ENCODE measurements at places on chromosomes 13 and 19.
A peak's percentile ranks its signal among the peaks of the same experiment; 100 is the strongest.

DNA sequence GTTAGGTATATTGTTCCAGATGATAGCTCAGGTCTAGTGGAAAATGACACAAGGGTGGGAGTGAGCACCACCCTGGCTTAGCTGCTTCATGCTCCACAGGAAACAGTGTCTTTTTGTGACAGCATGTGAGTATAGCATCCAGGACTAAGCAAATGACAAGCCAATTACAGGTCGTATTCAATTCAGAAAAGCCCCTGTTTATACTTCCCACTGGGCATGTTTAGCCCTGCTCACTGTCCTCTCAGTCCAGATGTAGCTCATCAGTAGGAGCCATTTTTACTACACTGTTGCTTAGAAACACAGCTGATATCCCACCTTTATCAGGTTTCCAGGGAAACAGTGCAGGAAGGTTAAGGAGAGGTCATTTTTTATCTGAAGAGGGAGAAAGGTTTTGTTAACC is 8.0 kb downstream of the ABHD13 start:
- DNase-seq: no peak

DNA sequence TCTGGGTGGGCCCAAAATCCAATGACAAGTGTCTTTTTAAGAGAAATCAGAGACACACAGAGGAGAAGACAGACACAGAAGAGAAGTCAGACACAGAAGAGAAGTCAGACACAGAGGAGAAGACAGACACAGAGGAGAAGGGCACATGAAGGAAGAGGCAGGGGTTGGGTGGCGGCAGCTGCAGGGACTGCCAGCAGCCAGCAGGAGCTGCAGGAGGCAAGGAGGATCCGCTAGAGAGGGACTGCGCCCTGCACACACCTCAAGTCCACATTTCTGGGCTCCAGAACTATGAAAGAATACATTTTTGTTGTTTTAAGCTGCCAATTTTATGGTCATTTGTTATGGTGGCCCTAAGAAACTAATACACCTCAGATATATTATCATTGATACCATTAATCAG is 140.6 kb downstream of the ZIC5 start:
- DNase-seq: no peak

DNA sequence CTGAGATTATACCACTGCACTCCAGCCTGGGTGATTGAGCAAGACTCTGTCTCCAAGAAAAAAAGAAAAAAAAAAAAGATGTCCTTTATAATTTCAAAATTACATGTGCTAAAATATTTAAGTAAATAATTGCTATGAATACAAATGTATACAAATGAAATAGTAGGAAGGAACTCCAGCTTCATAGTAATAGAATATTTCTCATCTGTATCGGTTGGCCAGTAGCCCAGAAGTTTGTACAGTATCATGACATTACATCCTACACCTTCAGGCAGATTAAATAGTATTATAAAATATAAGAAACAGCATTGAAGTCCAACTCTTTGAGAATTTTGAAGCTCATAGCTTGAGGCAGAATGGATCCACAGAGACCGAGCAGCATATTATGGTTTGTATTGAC is 36.5 kb upstream of the CLDN10 start:
- DNase-seq: no peak

DNA sequence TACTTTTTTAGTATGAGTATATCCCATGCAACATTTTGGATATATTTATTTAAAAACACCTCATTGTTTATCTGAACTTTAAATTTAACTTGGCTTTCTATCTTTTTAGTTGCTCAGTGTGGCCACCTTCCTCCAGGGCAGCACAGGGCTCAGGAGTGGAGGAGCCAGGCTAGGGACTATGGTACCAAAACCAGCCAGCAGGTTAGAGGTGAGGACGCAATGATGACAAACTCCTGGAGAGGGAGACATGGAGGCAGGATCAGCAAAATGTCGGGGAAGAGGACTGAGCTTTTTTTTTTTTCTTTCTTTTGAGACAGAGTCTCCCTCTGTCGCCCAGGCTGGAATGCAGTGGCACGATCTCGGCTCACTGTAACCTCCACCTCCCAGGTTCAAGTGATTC is 29.6 kb upstream of the CALM3 start:
- no peak for DNase-seq

DNA sequence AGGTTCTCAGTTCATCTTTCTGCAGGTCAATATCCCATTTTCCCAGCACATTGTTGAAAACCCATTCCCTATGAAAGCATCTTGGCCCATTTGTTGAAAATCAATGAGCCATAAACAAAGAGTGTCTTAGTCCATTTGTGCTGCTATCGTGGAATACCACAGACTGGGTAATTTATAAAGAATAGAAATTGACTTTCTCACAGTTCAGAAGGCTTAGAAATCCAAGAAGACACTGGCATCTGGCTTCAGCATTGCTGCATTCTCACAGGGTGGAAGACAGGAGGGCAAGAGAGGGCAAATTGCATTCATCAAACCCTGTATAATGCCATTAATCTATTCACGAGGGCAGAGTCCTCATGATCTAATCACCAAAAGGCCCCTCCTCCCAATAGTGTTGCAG is 34.1 kb downstream of the ZNF823 start:
- no peak for DNase-seq

DNA sequence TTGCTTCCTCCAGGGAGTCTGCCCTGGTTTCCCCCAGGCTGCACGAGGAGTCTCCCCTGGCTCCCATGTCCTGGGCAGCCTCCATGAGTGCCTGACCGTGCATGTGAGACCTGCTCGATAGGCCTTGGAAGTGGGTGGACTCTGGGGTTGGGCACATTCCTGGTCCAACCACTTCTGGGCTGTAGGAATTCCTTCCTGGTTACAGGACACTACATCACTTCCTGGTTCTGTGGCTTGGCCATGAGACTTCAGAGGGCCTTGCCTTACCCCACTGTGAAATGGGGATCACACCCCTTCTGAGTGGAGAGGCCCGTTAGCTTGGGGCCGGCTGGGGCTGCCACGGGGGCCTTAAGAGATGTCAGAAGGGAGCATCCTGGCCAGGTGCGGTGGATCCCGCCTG is 4.0 kb upstream of the ZNF628 start:
- DNase-seq: no peak

DNA sequence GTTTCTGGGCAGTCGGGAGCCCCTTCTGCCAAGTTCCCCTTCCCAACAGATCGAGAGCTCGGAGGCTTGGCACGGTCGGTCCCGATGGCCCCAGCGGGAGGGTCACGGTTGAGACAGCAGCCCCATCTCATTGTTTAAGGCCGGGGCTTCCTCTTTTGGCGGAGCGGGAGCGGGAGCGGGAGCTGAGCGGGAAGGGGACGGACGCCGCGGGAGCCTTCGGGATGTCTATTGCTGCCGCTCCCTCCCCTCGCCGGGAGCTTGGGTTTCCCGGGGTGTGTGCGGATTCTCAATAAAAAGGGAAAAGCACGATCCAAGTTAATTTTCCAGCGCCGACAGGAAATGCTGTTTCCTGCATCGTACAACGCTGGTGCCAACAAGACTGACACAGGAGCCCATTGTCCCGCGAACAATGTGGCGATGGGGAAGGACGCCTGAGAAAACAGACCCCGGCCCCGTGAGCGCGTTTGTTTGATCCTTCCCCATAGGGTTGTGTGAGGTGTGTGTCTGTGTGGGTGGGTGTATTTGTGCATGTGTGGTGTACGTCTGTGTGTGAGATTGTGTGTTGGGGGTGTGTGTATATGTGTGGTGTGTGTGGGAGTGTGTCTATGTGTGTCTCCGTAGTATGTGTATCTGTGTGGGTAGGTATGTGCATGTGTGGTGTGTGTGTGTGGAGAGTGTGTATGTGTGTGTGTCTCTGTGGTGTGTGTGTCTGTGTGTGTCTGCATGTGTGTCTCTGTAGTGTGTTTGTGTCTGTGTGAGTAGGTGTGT is 36.3 kb upstream of the FLT1 start:
- DNase-seq: no peak

DNA sequence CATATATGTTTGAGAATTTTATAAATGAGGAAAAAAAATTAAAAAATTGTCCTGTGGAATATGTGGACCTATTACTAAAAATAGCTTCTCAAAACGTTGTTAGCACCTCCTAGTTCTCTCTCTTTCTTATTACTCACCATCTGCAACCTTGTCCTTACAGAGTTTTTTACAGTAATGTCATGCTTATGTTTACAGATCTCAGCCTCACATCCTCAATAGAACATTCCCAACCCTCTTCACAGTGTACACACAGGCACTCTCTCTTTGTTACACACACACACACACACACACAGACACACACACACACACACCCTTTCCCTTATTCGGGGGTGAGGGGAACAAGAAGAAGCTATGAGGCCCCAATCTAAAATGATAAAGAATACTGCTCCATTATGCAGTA is 197.7 kb downstream of the SLITRK6 start:
- DNase-seq: no peak

GRCh38 chr19:47141695-47142094 is 11.1 kb downstream of the SAE1 start:
- no peak for DNase-seq

DNA sequence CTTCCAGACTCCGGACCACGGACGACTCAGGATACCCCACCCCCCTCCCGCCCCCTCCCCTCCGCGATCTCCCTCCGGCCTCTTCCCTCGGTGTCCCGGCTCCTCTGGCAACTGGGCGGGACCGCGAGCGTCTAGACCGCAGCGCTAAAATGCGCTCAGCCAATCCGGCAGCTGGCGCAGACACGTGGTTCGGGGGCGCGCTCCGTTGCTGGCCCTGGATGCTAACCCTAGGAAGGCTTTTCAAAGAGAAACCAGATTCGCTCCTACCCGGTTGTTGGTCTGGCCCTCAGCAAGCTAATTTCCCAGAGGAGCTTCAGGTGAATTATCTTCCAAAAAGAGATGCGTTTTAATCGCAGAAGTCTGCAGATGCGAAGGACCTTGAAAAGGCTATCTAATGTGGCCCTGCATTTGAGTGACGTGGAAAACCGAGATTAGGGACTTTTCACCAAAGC is at the start of gene DZIP1:
Gene DZIP1 (minus strand): TSS at position 106 of the 452 bp plus-strand sequence. CDS start 2,677 bp downstream, outside the sequence.
- DNase-seq: peak; percentile 22

DNA sequence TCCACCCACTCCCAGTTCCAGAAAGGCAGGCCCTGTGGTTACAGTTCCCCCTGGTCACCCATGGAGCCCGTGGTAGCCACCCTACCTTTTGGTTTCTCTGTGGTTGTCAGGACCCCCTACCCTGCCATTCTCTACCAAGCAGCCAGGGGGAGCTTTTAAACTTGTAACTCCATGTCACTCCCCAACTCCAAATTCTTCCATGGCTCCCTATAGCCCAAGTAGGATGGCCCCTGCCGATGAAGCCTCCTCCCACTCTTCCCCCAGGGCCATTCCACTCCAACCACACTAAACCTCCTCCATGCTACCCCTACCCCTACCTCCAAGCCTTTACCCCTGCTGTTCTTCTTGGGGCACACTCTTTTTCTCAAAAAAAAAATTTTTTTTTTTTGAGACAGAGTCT is 2.2 kb downstream of the S1PR2 start:
- no peak for DNase-seq

- DNase-seq: no peak
Measured at GRCh38 chr19:13693889-13694288, 70.4 kb upstream of the MRI1 start.

- DNase-seq: no peak
Measured at GRCh38 chr13:93480553-93481106, 254.0 kb downstream of the GPC6 start.

GRCh38 chr19:45253396-45254027 is 2.4 kb downstream of the MARK4 start:
- no peak for DNase-seq

DNA sequence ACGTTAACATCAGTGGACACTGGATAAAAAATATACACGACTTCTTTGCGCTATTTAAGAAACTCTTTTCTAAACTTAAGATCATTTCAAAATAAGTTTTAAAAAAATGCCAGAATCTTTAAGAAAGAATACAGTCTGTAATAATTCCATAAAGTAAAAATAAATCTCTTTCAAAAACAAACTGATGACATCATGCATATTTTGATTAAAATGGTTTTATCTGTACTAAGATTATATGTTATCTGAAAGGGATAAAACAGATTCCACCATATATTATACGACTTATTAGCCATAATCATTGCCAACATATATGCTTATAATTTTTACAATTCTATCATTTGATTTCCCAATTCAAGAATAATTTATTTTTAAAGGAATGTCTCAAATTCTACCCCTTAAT is 15.3 kb upstream of the ELF1 start:
- DNase-seq: no peak

GRCh38 chr13:29499506-29500165 is 95.9 kb downstream of the SLC7A1 start:
- no peak for DNase-seq

- no peak for DNase-seq
Measured at GRCh38 chr19:8184274-8184673, 24.9 kb upstream of the CERS4 start.

GRCh38 chr13:98923641-98924397 is 54.0 kb downstream of the DOCK9 start:
- DNase-seq: no peak

DNA sequence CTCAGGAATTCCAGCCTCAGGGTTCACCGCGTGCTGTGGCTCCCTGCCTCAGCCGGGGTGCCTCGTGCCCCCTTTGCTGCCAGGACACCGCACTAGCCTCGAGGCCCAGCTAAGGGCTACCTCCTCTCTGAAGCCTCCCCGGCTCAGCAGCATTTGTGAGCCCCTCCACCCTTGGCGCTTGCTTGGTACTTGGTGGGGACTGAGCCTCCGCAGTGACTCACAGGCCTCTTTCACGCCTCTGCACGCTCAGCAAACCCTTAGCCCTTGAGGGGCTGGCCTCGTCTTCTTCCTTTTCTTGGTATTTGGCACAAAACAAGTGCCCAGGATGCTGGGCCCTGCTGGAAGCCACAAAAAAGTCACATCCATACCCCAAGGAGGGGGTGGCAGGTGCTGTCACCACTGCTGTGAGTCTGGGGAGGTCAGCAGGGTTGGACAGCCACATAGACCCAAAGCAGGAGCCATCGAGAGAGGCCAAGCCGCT is 85.4 kb upstream of the TM9SF2 start:
- no peak for DNase-seq

- no peak for DNase-seq
Measured at GRCh38 chr13:45156565-45157361, 36.5 kb downstream of the GTF2F2 start.

GRCh38 chr13:47955836-47956235 is 45.2 kb downstream of the SUCLA2 start:
- no peak for DNase-seq

DNA sequence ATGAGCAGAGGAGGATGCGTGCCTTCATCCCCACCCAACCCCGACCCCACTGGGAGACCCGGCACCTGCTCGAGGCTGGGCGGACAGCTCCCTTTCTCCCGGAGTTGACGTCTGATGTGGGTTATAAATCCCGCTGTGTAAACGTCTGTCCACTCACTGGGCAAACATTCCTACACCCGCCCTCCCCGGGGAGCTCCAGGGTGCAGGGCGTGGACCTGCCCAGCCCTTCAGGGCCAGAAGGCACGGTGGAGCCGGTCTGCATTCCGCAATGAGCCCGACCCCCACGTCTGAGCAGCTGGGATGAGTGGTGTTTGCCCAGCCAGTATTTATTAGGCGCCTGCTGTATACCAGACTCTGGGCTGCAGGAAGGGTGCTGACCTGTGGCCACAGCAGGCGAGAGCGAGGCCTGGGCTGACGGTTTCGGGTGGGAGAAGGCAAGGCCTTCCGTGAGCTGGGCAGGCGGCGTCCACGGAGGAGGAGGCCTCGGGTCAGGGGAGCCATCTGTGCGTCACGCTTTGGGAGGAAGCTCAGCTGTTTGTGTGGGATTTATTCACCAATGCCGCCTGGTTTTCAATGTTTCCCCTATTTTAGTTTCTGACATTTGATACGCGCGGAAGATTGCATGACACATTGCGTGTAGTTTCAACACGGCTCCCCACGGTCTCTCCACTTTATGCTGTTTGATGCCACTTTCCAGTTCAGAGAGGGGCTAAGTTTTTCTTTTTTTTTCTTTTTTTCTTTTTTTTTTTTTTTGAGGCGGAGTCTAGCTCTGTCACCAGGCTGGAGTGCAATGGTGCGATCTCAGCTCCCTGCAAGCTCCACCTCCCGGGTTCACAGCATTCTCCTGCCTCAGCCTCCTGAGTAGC is 2.0 kb downstream of the MISP start:
- DNase-seq: no peak
